Coronary artery (tissue), 2 donors: ENCODE measurements at places on chromosomes 12 and 14.

- DNase-seq: no peak
Observed at GRCh38 chr14:54574528-54574927, 7.6 kb downstream of the SAMD4A start.

- DNase-seq: no peak
Observed at GRCh38 chr14:69635981-69636639, 24.7 kb downstream of the SUSD6 start.

DNA sequence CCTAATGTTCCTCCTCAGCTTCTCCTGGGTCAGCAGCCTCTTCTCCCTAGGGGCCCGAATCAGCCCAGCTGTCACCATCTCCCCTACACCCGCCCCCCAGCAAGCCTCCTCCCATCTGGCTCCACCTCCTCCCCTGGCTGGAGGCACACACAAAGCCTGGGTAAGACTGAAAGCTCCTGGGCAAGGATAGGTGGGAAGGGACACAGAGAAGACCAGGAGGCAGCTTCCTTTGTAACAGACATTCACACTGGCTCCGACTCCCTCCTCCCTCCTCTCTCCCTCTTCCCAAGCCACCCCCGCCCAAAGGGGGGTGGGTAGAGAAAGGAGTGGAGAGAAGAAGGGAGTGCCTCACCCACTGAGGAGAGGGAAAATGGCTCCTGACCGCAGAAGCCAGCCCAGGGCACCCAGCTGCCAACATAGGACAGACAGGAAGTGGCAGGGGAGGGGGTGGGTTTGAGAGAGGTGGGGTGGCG lies 4.0 kb downstream of the CHD4 start:
- peak; percentile 84 for DNase-seq

GRCh38 chr12:47894068-47894467 lies 10.7 kb downstream of the VDR start:
- DNase-seq: no peak

GRCh38 chr14:102474934-102475333 lies 34.6 kb downstream of the ANKRD9 start:
- DNase-seq: no peak

GRCh38 chr14:102728501-102728900 lies 48.7 kb upstream of the TRAF3 start:
- DNase-seq: no peak

DNA sequence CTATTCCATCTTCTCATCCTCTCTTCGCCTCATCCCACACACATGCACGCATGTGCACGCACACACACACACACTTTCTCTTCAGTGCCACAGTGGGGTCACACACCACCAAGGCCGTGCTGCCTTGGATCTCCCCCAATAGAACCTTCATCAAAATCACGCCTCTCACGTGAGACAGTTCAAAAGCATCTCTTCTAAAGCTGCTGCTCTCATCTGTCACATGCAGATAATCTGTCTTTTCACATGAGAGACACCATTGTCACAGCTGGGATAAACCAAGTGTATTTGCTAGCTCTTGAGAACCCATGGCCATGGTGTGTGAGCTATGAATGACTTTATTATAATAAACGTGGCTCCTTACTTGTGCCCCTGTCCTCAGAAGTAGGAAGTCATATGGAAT lies 218.7 kb downstream of the EGLN3 start:
- no peak for DNase-seq

GRCh38 chr12:4140581-4141301 lies 132.8 kb upstream of the CCND2 start:
- peak; percentile 58 for DNase-seq

DNA sequence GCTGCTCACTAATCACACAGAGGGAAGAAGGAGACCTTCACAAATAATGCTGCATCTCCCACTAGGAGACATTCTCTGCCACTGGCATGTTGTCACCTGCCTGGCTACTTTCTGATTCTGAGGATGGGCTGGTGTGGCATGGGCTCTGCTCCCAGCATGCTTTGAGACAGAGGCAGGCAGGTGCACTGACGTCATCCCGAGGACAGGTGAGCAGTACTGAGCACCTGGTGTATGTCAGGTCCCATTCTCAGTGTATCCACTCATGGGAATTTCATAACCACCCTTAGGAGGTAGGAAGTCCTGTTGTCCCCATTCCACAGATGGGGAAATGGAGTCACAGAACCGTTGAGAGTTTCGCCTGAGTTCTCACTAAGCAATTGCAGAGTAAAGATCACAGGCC lies 597.9 kb downstream of the VRK1 start:
- DNase-seq: no peak

GRCh38 chr14:103122947-103123633 lies at the start of gene TNFAIP2:
Gene TNFAIP2, plus strand, starts transcription at chr14:103123461. Its CDS starts 2,997 bp downstream, at chr14:103126458.
- no peak for DNase-seq

GRCh38 chr12:130965668-130966067 lies 12.0 kb downstream of the ADGRD1 start:
- no peak for DNase-seq

GRCh38 chr12:80273144-80273543 lies 170.9 kb upstream of the PTPRQ start:
- no peak for DNase-seq

- no peak for DNase-seq
Observed at GRCh38 chr14:104650981-104651875, 38.2 kb upstream of the INF2 start.

GRCh38 chr14:37060496-37061260 lies 111.7 kb downstream of the SLC25A21 start:
- DNase-seq: no peak

DNA sequence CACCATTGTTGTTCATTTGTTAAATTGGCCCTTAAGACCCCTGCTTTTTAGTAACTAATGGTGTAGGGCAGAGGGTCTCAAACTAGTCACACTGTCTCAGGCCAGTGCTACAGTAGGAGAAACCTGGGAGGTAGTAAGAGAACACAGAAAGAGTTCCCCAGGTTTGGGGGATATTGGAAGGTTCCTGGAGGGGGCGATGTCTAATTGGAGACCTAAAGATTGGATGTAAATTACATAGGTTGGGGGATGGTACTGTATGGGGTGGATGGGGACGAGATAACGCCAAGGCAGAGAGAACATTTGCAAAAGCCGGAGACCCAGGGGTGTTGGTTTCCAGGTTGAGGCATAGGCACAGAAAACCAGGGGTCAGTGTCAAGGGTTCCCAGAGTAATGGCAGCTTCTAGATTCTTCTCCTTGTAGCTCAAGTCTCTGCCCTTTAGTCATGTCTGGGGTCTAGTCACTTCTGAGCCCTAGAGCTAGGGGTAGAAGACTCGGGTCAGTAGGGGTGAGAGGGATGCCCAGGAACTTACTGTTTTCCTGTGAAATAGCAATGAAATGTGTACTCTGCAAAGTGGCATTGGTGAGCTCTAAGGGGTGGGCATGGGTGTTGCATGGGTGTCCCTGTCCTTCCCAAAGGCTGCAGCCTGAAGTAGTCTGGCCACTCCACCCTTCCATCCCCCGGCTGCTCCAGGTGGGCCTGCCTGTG lies 21.8 kb downstream of the PLEKHG3 start:
- no peak for DNase-seq

DNA sequence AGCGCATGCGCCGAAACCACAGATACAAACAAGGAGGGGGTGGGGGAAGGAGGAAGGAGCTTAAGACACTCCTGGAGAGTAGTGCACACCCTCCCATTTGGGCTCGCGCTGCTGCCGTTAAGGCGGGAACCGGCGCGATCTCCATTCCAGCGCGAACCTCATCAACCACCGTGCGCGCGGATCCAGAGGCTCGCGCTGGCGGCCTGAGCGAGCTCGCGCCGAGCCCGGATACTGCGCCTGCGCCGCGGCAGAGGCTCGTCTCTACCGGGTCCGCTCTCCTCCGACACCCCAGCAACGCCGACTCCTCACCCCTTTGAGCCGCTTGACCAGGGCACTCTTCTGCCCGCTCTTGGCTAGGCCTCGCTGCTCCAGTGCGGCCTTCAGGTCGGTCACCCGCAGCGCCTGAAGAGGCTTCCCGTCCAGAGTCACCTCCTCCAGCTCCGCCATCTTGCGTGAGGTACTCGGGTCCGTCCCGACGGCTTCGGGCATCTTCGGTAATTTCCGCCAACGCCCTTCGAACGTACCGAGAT lies at the start of gene ACIN1:
TSS of gene ACIN1 (minus strand) at position 471 of the 530 bp plus-strand sequence. CDS start at position 447, 24 bp downstream.
- no peak for DNase-seq

GRCh38 chr12:122871851-122872780 lies 23.8 kb downstream of the VPS37B start:
- DNase-seq: peak; percentile 77

GRCh38 chr14:96106891-96107290 lies 67.7 kb downstream of the C14orf132 start:
- no peak for DNase-seq

- DNase-seq: no peak
Observed at GRCh38 chr14:54697001-54697400, 130.1 kb downstream of the SAMD4A start.

DNA sequence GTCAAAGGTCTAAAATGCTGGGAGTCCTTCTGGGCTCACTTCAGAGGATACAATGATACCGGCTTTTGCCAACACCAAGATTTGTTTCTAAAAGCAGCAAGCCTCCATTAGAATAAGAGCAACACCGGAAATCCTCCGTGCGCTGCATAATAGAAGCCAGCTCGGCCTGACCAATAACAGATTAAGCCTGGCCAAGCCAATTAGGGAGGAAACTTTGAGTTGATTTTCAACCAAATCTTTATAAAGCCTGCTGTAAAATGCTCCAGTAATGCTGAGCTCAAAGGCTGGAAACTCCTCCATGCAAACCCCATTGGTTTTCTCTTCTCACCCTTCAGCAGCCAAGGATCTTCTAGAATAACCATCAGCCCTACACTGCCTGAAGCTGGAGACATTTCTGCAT lies 150.1 kb downstream of the NTF3 start:
- DNase-seq: no peak

DNA sequence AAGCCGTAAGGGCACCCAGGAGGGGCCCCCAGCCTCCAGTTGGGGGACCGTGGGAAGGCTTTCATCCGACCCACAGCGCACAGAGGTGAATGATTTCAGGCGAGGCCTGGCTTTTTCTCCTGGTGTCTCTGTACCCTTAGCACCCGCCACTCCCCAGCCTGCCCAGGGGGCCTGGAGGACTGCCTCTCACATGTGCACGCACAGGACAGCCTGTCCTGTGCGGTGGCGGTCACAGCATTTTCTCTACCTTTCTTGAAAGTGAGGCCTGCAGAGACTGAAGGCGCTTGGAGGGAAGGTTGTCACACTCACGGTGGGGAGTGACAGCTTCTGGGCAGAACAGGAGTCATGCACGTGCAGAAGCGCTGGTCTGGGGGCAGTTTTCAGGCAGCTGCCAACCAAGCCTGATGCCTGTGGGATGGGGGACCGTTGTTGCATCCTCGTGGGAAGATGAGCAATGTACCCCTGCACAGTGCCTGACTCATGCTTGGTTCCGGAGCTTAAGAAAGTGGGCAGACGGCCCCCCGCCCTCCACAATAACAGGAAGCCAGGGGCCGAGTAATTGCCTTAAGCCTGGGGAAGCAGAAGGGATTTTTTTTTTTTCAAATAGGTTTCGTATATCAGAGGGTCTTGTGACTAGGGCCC lies 148.1 kb downstream of the TSPAN9 start:
- no peak for DNase-seq

GRCh38 chr12:6085841-6086240 lies 38.6 kb downstream of the VWF start:
- DNase-seq: no peak

GRCh38 chr12:51390891-51391282 lies 319 bp downstream of the GALNT6 start:
- DNase-seq: no peak

DNA sequence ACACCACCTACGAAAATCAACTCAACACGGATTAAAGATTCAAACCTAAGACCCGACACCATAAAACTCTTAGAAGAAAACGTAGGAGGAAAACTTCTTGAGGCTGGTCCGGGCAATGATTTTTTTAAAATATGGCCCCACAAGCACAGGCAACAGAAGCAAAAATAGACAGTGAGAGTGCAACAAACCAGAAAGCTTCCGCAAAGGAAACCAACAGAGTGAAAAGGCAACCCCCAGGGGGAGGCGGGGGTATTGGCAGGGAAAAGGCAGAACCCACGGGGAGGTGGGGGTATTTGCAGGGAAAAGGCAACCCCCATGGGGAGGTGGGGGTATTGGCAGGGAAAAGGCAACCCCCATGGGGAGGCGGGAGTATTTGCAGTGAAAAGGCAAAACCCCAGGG lies 20.5 kb upstream of the FBRSL1 start:
- DNase-seq: no peak

DNA sequence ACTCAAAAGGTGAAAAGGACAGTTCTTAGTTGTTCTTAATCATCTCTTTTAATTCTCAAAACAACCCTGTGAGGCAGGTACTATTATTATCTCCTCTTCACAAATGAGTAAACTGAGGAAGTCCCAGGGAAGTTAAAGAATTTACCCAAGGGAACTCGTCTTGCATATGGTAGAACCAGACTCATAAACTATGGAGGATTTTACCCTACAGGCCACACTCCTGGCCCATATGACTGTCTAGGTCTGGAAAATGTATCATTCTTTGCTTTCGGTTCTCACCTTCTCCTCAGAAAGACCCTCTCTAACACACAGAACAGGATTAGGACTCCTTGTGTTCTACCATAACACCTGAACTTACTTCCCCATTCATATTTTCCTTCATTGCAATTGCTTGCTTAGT lies 18.9 kb downstream of the SOX5 start:
- DNase-seq: no peak

GRCh38 chr12:132766380-132767085 lies 4.9 kb upstream of the ANKLE2 start:
- no peak for DNase-seq

DNA sequence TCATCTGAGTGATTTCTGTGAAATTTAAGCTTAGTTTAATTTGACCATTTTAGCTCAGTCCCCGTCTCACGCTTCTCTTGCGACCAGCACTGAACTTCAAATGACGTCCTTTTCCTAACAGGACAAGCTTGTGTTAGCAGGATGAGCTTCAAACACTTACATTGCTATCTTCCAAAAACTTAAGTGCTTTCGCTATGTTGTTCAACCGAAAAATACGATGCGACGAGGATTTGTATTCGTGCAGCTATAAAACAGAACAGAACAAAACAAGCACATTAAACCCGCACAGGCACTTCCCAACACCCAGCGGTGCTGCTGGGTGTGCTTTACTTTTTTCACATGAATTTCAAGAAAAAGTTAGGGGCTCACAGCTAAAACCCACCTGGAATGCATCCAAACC lies 64.2 kb upstream of the DICER1 start:
- no peak for DNase-seq

GRCh38 chr12:111444925-111445725 lies 39.4 kb downstream of the SH2B3 start:
- DNase-seq: peak; percentile 78

- DNase-seq: no peak
Observed at GRCh38 chr12:95230313-95230712, 12.7 kb downstream of the VEZT start.

DNA sequence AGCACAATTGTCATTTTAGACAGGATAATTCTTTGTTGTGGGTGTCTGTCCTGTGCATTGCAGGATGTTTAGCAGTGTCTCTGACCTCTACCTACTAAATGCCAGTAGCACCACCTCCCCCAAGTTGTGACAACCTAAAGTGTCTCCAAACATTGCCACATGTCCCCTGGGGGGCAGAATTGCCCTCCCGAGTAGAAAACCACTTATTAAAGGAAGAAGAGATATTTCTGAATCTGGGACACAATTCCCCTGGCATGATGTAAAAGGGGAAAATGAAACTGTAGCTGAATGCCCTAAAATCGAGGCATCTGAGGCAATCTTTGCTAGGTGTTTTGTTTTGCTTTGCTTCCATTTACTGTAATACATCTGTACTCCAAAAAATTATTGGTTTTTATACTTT lies 116.8 kb upstream of the NAP1L1 start:
- DNase-seq: no peak

- no peak for DNase-seq
Observed at GRCh38 chr12:80655751-80656150, 51.7 kb upstream of the MYF6 start.
